ENCODE measurements at places on chromosomes 16 and 17.
A peak's percentile ranks its signal among the peaks of the same experiment; 100 is the strongest.

DNA sequence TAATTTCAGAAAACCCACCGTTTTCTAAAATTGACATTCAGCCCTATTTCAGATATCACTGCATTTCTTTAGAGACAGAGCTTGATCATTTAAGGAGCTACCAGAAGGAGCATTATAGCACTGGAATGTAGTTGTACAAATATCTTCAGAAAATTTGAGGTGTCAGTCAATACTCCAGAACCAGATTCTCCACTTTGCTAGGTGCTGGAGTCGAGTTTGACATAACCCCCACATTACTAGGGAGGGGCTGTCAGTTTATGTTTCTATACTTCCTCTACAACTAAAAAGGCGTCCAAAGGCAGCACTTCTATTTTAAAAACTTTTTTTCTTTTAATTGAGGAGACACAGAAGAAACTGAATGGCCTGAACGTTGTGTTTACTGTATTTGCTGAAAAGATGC lies 892 bp upstream of the KIAA0513 start:
- no peak for DNase-seq

DNA sequence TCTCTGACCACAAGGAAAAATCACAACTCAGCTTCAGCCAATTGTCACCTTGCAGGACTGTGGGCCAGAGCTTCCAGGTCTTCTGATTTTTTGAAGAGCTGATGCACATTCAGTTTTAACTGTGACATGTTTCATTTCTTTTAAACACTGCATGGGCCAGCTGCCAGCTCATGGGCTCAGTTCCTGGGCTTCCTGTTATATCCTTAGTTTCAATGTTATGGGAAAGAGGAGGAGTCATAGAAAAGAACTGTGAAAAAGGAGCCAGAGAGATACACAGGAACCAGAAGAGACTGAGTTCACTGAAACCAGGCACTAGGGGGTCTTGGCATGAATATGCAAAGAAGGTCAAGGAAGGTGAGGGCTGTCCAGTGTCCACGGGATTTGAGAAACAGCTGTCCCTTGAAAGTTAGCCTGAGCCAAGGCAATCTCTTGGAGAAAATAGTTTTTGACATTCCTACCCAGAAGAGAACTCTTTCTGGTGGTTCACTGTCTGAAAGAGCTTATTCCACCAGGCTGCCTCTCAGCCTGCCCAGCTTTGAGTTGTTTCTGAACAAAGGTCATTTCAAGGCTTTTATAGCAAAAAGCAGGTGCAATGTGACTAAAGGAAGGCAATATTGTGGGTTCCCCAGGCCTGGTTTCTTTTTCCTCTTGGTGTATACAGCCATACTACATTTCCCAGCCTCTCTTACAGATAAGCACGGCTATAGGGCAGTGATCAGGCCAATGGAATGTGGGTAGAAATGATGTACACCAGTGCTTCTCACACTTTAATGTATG lies 10.5 kb downstream of the PDILT start:
- DNase-seq, result no peak

- peak; percentile 72 for DNase-seq
Measured at GRCh38 chr17:34171245-34171818, 83.8 kb upstream of the CCL2 start.

GRCh38 chr17:38533241-38533640 lies 72.5 kb downstream of the SRCIN1 start:
- no peak for DNase-seq

GRCh38 chr16:57588831-57589230 lies 39.6 kb upstream of the ADGRG1 start:
- peak; percentile 15 for DNase-seq

- DNase-seq, result no peak
Measured at GRCh38 chr16:9797306-9797705, 384.9 kb downstream of the GRIN2A start.

DNA sequence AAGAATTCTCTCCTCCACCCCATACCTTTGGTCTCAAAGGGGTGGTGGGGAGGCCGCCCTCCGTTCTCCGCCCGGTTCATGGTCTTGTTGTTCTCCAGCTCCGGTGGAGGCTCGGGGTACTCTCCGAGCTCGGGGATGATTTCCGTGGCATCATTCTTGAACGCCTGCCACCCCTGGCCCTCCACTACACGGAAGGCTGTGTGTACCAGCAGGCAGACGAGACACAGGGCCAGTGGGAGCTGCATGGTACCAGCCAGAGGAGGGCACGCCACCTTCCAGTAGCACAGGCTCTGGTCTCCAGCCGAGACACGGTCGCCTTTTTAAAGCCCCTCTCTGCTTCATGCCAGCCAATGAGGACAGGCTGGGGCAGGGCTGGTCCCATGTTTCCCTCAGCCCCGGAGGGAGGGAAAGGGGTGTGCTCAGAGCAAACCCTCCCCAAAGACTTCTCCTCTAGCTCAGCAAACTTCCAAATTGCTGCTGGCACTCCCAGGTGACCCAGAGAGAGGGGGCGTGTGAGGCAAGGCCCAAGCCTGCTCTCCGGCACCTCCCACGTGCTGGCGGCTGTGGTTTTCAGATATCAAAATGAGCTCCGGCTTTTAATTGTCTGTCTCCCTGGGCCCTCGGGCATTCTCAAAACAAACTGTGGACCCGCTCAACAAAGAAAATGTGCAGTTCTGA lies at the start of gene SOST:
SOST (minus strand) TSS at position 295 of the 678 bp plus-strand sequence; CDS start at position 245, 50 bp downstream.
- DNase-seq, result no peak

DNA sequence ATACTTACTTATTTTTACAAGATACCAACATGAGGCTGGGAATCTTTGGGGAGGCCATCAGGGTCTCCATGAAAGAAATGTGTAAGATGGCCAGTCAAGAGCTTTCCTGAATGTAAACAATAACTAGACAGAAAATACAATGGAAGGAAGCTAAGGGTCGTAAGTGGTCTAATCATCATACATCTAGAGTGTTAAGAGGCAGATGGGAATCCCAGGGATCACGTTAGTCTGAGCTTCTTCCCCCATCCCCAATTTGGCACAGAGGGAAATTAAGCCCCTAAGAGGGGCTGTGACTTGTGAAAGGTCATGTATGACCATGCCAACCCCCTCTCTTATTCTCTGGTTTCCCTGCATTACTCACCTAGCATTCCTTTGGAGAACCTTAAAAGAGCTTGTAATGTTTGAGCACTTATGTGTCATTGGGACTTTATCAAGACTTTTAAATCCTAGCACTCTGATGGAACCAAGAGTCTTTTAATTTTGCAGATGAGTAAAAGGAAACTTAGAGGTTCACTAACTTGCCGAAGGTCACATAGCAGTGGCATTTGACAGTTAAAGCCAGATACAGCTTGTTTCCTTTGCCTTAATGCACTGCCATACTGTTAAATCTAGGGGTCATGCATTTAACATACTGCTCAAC lies 46.1 kb downstream of the DCUN1D3 start:
- DNase-seq, result no peak

GRCh38 chr16:66164581-66165247 lies 201.8 kb upstream of the CDH5 start:
- DNase-seq, result no peak

- DNase-seq, result no peak
Measured at GRCh38 chr17:81049973-81050551, 15.1 kb downstream of the BAIAP2 start.

- DNase-seq, result no peak
Measured at GRCh38 chr16:54239456-54239855, 47.1 kb downstream of the IRX3 start.

DNA sequence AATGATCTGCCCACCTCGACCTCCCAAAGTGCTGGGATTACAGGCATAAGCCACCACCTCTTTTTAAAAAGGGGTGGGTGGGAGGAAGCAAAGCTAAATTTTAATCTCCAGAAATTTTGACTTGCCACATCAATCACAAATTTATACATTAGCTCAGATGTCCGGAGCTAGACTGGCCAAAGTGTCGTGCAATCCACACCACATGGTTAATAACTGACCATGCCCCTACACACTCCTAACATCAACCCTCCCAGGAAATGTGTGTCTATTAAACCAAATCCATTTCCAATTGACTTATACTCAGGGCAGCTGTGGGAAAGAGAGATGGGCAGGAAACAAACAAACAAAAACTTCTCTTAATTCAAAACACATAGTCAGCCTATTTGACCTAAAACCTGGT lies 29.9 kb downstream of the SMURF2 start:
- DNase-seq, result no peak

- no peak for DNase-seq
Measured at GRCh38 chr17:48236681-48237134, 129.1 kb downstream of the SNX11 start.

DNA sequence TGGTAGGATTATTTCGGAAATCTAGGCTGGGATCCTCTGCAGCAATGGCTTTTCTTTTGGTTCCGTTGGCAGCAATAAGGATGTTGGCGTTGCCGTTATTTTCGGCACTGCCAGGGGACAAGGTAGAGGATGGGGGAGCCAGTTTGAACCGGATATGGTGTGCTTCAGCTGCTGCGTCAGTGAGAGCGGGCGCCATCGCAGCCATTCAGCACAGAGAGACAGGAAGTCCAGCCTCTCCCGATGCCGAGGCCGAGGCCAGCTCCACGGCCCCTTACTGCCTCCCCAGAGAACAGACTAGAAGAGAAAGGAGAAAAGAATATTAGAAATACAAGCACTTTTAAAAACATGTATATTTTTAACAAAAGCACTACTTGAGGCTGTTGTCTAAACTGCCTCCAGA lies 21.3 kb downstream of the KANSL1 start:
- no peak for DNase-seq

DNA sequence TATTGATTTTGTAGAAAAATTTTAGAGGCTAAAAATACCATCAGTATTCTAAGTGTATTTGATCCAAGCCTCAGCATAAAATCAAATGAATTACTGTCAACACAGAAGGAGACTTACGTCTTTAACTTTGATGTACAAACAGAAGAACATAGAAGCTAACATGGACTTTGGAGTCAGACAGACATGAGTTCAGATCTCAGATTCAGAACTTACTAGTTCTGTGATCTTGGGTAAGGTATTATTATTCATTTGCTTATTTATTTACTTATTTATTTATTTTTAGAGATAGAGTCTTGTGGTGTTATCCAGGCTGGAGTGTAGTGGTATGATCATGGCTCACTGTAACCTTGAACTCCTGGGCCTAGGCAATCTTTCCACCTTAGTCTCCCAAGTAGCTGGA lies 4.0 kb upstream of the SLFN12L start:
- DNase-seq, result no peak

- no peak for DNase-seq
Measured at GRCh38 chr17:80998118-80998747, 6.6 kb downstream of the CHMP6 start.

DNA sequence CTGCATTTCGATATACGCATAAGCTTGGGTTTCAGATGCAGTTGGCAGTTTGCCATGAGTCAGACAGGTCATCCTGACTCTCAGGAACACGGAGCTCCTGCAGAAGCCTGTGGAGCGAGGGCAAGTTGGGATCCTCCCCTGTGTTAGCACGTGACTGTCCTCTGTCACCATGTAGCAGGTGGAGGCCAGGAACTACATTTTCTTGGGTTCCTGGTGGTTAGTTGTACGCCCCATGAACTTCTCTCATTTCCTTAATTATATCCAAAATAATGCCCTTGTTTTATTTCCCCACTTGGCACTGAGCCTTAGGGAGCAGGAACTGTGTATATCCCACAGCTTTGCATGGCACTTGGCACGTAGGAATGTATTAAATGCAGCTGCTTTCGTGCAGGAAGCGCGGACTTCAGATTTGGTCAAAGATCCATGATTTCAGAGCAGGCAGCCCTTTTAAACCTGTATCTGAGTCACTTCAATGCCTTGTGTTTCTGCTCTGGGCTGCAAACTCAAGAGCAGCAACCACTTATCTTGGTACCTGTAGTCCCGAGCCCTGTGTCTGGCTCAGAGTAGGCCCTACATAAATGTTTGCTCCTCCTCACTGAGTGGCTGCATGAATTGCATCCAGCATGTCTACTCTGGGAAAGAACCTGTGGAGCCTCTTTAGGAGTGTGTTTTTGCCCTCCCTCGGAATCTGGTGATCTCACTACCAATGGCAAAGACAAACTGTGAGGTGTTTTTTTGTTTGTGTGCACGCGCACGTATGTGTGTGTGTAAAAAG lies 428.4 kb downstream of the MAF start:
- DNase-seq, result no peak

- DNase-seq, result no peak
Measured at GRCh38 chr16:24568392-24568791, 29.0 kb downstream of the RBBP6 start.

GRCh38 chr17:1455797-1456599 lies at the start of gene CRK:
TSS of gene CRK (minus strand) at chr17:1456232. CDS start at chr17:1456117, 115 bp downstream.
- peak; percentile 99 for DNase-seq

GRCh38 chr16:66372078-66372897 lies 5.8 kb downstream of the CDH5 start:
- DNase-seq, result no peak

DNA sequence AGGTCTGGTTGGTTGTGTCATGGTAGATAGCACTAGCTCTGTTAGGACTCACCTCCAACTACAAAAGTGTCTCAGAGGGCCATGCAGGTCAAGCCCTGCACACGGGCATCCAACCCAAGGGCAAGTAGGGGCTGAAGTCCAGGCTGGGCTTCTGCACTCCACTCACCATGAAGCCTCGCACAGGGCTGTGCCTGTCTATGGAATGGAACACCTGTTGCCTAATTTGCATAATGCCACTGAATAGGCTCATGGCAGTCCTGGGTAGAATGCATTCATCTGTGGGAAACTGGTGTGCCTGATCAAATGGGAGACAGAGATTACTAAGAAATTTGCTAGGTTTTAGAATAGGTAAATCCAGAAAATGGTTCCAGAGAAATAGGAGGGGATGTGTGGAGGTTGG lies 8.0 kb upstream of the AKAP1 start:
- DNase-seq, result no peak

DNA sequence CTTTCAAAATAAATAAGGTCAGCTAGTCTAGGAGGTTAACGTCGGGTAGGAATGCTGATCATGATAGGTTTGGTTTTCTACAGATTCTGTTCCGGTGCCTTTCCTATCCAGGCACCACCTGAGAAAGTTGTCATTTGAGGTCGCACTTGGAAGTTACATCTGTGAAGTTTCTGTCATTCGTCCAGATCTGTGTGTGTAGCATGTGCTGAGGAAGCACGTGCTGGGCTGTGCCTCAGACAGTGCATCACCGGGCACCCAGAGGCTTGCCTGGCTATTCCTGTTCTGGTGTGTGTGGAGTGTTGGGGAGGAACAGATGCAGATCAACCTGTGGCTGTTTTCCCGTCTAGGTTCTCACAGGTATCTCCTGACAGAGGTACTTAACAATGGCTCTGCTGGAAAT lies 42.6 kb downstream of the DNAJA2 start:
- DNase-seq, result no peak

GRCh38 chr17:9643611-9644010 lies 1.7 kb upstream of the USP43 start:
- DNase-seq, result no peak

- DNase-seq, result no peak
Measured at GRCh38 chr16:75462806-75463205, 1.7 kb downstream of the TMEM170A start.
